ENCODE measurements at places on chromosomes 7 and 10.
A peak's percentile ranks its signal among the peaks of the same experiment; 100 is the strongest.

DNA sequence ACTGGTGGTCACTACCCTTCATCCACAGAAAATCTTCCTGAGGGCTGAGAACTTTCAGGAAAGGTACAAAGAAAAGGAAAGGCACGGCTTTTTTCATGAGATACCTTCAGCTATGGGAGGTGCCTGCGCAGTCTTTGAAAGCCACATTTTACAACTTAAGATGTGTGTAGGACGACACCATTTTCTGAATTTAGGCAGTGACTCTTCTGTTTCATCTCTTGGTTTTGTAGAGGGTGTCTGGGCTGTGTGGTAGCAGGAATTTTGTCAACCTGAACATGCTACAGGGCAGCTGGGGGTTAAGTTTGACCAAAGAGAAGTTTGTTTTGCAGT, 138.1 kb downstream of the NRP1 start:
- no peak for DNase-seq

GRCh38 chr7:149625340-149625946, 127.8 kb upstream of the ZNF746 start:
- no peak for DNase-seq

- no peak for DNase-seq
These were observed 2.6 kb downstream of the MEST start for GRCh38 chr7:130494431-130494858.

DNA sequence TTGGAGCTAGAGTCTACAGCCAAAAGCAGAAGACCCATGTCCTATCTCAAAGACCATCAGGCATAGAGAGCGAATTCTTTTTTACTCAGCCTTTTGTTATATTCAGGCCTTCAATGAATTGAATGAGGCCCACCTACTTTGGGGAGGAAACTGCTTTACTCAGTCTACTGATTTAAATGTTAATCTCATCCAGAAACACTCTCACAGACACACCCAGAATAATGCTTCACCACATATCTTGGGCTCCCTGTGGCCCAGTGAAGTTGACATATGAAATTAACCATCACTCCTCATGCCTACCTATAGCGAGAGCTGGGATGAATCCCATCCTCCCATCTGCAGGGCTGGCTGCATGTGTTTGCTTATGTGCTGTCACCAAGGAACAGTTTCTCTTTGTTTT, 26.0 kb upstream of the SORCS3 start:
- DNase-seq = no peak

- no peak for DNase-seq
These were observed 304.9 kb downstream of the SUGCT start for GRCh38 chr7:40439686-40440085.

GRCh38 chr7:53984776-53985175, 557.4 kb upstream of the VSTM2A start:
- DNase-seq = no peak

DNA sequence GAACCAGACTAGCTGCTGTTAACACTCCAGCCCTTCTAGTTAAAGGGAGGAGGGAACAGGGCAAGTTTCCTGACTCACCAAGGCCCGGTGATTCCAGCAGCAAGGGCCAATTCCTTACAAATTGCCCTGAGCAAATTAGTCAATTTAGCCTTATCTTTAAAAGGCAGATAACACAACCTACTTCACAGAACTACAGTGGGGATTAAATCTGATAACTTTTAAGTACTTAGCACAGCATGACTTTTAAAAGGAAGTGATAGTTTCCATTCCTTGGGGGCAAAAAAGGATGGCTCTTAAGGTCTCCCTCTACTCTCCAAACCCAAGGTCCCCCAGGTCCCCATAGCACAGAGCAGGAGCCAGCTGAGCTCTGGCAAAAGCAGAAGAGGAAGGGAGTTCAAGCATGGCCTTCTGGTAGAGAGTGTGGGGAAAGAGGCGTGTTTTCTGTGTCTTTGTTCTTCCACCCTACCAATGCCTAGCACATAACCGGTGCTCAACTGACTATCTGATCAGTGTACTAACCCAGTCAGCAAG, 4.0 kb downstream of the CDCA7L start:
- DNase-seq = no peak

- no peak for DNase-seq
These were observed 179.2 kb upstream of the MBL2 start for GRCh38 chr10:52951824-52952223.

DNA sequence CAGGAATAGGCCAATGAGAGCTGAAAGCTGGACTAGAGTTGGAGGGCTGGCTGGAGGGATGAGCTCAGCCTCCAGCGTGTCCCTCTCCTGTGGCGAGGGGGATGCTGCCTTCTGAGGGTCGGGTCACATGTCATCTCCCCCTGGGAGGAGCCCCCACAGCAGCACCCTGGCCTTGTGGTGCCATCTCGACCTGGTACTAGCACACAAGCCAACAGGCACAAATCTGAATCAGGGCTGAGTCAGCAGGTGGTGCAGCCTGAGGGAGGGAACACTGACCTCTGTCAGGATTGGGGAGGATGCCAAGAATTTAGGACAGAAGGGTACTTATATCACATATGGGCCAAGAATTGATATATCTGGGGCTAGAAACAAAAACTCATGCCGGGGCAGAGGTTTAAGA, 280.4 kb downstream of the CELF2 start:
- no peak for DNase-seq

GRCh38 chr7:148489678-148490077, 100.9 kb upstream of the C7orf33 start:
- no peak for DNase-seq

- no peak for DNase-seq
These were observed 100.2 kb downstream of the GPR85 start for GRCh38 chr7:112986256-112987031.

- no peak for DNase-seq
These were observed 358.7 kb upstream of the MGMT start for GRCh38 chr10:129108378-129108777.

DNA sequence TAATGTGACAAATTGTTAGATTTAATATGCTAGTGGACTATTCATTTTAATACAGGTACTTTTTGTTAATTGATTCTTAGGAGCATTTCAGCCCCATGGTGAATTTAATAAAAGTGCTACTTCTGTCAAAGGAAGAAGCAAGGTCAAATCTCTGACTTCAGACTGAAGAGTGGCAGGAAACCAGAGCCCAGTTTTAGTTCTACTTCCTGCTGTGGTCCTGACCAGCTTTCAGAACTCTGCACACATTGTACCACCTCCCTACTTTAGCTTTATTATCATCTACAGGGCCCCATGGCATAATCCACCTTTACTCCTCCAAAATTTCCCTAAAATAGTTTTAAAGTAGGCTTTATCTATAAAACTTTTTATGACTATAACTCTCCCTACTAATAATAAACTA, 33.7 kb downstream of the CTTNBP2 start:
- no peak for DNase-seq

DNA sequence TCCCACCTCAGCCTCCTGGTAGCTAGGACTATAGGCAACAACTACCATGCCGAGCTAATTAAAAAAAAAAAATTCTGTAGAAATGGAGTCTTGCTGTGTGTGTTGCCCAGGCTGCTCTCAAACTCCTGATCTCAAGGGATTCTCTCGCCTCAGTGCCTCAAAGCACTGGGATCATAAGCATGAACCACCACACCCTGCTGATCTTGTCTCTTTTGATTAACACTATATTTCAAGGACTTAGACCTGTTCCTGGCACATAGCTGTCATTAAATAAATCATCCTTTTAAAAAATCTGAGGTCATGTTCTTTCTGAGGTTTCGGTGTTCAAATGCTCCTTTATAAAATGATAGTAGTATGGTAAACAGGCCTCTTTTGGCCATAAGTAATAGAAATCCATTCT, 4.8 kb downstream of the PALS2 start:
- DNase-seq = no peak

- DNase-seq = no peak
These were observed 21.3 kb upstream of the AGR2 start for GRCh38 chr7:16826060-16826459.

DNA sequence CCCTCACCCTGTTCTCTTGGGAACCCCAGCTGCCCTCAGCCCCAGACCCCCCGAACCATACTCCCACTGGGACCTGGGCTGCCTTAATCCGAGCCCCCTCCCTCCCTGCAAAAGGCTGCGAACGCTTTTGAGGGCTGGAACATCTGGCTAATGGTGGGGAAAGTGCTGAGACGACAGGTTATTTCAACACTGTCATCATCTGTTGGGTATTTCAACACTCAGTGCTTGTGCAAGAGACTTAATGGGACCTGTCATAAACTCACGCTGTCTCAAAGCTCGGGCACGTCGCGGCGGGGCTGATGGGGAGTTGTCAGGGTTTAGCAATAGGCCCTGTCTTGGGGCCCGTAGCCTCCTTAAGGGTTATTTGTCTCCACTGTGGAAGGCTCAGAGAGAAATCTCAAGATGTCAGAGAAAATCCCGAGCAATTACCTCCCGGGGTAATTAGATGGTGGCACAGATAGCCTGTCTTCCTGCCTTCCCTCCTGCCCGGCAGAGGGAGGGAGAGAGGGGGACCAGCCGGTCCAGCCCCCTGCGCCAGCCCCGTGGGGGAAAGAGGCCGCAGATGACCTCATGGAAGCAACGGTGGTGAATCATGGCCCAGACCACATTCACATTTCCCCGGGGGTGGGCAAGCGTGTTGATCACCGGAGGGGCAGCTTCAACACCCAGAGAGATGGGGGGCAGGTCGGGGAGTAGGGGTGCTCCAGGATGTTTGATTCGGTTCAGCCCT, 88.7 kb upstream of the MYL10 start:
- peak; percentile 90 for DNase-seq

GRCh38 chr7:102866535-102867215, 46.1 kb upstream of the LRRC17 start:
- no peak for DNase-seq

DNA sequence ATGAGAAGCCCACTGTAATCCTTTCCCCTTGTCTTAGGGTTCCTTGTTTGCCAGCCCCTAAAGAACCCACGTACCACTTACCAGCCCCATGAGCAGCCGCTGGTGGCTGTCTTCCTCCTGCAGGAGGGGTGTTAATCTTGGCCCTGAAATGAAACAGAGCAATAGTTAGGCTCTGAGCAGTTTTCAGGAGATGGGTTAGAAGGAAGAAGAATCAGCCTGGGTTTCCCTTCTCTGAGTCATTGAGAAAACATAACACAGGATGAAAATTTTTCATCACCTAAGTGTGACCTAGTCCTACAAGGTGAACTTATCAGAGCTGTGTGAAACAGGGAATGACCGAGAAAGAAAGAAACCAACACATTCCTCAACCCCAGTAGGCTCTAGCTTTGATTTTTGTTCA, 90.0 kb downstream of the GSAP start:
- DNase-seq = no peak

GRCh38 chr7:5377279-5377678, 46.4 kb downstream of the TNRC18 start:
- no peak for DNase-seq

- DNase-seq = peak; percentile 18
These were observed 7.9 kb downstream of the HSPB1 start for GRCh38 chr7:76310102-76310957.

Measured in NCI-H2227 treated with DMSO at 0.1 percent for 48 hours (cell line).